IPS-NIHi11 (cell line): ENCODE measurements at places on chromosomes 7 and 10.

- no peak for DNase-seq
Observed at GRCh38 chr7:20438694-20439376, 108.1 kb downstream of the ITGB8 start.

DNA sequence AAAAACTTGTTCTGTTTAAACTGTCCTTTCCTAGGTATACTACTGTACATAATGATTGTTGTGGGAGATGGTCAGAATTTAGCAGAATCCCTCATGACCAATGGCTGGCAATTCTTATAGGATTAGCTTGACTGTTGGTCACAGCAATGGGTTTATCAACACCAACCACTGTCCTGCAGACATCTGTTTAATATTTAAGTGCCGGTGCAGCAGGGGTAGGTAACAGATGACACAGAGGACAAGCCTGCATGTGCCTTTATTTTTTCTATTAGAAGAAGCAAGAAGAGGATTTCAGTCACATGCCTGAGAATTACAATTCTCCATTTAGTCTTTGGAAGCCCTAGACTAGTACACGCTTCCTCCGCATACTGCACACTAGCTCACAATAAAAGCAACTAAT is 48.4 kb downstream of the CCDC6 start:
- no peak for DNase-seq

DNA sequence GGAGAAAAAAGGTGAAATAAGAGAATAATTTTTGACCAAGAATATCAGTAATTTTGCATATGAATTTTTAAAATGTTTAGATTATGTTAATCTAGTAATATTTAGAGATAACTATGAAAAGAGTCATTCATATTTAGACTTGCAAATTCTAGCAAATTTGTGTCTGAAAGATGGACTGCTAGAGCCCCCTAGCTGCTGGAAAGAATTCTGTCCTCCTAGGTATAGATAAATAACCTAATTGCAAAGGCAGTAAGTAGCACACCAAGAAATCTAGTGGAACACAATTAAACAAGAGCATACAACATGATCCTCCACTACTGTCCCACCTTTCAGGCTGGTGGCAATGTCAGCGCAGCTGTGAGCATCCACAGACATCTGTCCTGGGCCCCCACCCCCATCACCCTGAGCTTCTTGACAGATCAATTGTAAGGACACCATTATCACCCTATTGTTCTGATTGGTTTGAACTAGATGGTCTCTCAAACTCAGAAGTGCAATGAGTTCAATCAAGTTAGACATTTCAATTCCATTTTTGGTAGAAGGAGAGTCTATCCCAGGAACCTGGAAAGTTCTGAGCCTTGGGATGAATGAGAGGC is 15.0 kb upstream of the GFRA1 start:
- peak; percentile 19 for DNase-seq

GRCh38 chr7:151517601-151518104 is 2.0 kb downstream of the RHEB start:
- no peak for DNase-seq

GRCh38 chr7:53336105-53336668 is 300.8 kb downstream of the POM121L12 start:
- no peak for DNase-seq

- no peak for DNase-seq
Observed at GRCh38 chr7:144671429-144671828, 164.4 kb downstream of the TPK1 start.

GRCh38 chr7:40356871-40357709 is 222.3 kb downstream of the SUGCT start:
- no peak for DNase-seq

GRCh38 chr10:6145166-6145987 is 56.5 kb downstream of the RBM17 start:
- DNase-seq: peak; percentile 65

- no peak for DNase-seq
Observed at GRCh38 chr7:5679048-5679812, 102.2 kb downstream of the RNF216 start.

DNA sequence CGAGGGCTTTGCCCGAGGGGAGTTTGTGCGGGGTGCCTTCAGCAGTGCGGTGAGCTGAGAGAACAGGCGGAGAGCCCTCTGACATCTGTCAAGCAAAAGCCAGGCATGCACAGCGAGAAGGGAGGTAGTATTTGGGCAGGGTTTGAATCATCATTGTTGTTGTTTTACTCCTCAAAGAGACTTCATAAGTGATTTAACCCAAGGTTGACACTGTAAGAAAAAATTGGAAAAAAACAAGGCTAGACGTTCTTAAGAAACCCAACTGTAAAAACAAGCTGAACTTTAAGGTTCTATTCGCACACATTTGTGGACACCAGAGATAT is 1.3 kb downstream of the ADAM22 start:
- no peak for DNase-seq

GRCh38 chr10:79396520-79396919 is 48.9 kb downstream of the ZCCHC24 start:
- DNase-seq: no peak

DNA sequence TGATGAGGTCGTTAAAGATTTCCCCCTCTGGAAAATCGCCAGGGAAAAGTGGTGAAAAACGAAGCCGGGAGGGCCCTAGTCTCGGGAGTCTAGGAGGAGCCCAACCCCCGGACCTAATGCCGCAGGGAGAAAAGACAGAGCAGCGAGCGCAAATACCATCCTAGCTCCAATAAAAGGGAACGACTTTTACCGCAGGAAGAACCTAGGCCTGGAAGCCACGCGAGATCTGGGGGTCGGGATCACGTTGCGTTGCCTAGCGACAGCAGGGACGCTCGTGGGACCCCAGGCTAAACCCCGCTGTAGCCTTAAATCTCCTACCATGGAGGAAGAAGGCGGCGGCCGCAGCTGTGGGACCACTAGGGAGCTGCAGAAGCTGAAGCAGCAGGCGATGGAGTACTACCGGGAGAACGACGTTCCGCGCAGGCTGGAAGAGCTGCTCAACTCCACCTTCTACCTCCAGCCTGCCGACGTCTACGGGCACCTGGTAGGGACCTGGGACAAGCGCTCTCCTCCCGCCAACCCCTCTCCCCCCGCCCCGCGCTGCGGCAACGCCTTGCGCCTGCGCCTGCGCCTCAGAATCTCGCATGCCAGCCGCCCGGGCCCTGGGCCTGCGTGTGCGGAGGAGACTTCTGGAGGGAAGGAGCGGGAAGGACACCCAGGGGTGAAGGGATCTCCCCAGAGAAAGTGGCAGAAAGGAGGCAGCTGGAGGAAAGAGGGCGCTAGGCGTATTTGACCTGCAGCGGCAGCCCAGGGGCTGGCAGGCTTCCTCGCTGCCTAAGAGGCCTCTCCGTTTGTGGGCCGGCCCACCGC is at the start of gene ENO4:
ENO4 (plus strand) TSS at position 252 of the 810 bp plus-strand sequence; CDS start at position 320, 68 bp downstream.
- DNase-seq: peak; percentile 95

GRCh38 chr7:4959306-4959705 is 319 bp upstream of the MMD2 start:
- peak; percentile 75 for DNase-seq

GRCh38 chr10:115948465-115948864 is 324.5 kb downstream of the GFRA1 start:
- DNase-seq: peak; percentile 54

DNA sequence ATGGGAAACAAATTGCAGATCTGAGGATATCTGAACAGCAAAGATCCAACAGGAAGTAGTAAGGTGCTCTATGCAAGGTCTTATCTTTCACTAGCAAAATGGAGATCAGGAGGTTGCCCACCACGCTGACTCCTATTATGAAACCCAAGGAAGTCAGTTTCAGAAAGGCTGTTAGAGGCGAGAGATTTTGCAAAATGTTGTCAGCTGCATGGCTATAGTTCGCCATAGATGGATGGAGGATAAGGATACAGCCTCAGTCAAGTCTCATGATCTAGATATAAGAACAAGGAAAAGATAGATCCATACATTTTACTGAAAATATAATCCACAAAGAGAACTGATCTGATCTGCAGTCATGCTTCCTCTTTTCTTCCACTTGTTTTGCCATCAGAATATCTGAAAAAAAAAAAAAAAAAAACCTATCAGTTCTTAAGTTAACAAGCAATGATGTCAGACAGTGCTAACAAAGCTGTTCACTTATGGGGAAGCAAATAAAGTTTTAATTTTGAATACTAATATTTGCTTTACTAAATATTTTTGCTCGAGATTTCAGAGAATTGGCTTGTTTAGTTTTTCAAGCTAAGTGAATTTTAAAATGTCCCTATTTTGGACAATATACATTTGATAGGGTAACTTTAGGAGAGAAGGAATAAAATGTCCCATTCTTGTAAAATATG is 2.0 kb downstream of the GPR85 start:
- no peak for DNase-seq

DNA sequence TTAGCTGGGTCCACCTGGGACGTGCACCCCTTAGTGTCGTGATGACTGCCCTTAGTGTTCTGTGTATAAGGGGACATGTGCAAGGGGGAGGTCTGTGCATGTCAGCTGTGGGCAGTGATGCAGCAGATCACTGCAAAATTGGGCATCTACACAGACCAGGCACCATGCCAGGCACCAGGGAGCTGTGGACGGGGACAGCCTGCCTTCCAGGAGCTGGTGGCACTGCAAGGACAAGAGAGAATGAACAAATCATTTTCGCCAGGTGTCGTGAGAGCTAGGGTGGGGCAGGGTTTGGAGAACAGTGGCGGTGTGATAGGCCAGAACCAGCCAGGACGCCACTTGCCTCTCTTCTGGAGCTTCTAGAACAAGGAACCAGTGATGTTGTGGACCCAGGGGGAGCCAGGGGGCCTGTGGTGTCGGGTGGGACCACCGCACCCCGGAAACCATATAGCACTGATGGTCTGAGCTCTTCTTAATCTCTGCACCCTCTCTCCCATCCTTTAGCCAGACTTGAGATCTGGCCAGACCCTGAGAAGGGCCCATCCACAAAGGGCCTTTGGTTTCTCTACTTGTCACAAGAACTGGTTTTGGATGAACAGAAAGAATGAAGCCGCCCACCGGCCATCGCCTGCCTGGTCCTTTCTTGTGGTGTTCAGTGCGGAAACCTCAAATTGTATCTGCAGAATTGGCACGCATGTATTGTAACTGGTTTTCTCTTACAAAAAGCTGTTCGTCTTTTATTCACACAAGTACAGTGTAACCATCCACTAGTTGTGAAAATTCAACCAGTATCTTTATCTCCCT is 30.7 kb downstream of the PRF1 start:
- no peak for DNase-seq

- peak; percentile 86 for DNase-seq
Observed at GRCh38 chr10:120456626-120457430, at the start of gene PLPP4. Gene PLPP4 (plus strand): TSS chr10:120457227. CDS start chr10:120457306, 79 bp downstream.

- no peak for DNase-seq
Observed at GRCh38 chr7:4050126-4050660, 631.9 kb upstream of the FOXK1 start.

DNA sequence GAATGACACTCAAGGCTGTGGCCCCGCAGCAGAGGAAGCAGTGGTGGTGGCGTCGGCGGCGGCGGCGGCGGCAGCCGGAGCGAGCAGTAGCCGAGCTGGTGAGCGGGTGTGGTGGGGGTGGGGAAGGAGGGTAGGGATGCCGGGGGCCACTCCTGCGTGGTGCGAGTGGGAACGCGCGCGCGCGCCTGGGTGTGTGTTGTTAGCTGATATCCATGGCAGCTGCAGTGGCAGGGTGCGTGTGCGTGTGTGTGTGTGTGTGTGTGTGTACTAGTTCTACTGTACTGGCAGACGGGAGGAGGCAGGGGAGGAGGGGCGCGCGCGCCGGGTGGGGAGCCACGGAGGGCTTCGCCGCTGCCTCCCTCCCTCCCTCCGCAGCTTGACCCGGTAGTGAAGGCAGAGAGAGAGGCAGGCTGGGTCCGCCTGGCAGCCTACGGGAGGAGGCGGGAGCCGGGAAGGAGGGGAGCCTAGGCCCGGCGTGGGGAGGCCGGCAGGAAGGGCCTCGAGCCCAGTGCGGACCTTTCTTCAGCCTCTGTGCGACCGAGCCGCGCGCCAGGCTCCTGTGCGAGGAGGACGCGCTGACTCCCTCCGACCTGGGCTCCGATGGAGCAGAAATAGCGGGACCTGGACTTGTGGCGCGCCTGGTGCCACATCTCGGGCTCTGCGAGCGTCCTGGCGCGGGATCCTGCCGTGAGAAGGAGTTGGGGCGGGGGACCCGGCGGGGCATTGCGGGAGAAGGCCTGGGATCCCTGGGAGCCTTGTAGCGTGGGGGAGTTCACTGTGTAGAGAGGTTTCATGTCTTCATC is at the start of gene MAGI2:
MAGI2 (minus strand) TSS at position 110 of the 803 bp plus-strand sequence. CDS start 347 bp downstream, outside the sequence.
- peak; percentile 57 for DNase-seq

DNA sequence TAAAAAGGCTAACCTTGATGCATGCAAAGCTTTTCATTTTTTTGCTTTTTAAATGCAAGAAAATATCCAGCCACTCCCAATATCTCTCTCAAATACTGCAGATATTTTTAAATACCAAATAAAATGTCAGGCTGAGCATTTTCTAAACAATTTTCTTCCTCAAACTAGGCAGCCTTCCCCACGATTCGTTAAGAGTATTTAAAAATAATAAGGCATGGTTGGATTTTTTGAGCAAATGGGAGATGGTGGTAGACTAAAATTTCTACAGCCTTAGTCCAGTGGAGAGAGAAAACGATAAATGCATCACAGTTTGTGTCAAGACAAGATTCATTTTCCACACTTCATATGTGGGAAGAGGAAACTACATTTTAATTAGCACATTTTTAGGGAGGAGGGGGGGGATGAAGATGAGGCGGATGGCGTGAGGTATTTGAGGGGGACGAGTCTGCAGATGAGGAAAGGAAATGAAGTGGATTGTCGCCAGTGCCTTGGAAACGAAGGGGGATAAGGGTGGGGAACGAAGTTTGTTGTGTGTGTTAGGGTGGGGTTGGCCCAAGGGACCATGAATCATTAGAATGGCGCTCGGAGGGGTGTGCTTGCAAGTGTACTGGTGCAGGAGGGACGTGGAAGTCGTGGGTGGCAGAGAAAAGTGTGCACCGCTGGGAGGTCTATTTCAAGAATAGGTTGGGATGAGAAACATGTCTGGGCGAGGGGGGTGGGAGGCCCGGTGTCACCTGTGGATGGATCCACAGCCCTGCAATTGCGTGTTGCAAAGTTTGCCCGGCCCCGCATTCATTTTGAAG is 1.2 kb upstream of the ADD3 start:
- peak; percentile 12 for DNase-seq
